IMR-90 (cell line): ENCODE measurements at places on chromosomes 16 and 17.

GRCh38 chr17:82320956-82321927 lies 3.8 kb upstream of the CD7 start:
- no peak for DNase-seq

DNA sequence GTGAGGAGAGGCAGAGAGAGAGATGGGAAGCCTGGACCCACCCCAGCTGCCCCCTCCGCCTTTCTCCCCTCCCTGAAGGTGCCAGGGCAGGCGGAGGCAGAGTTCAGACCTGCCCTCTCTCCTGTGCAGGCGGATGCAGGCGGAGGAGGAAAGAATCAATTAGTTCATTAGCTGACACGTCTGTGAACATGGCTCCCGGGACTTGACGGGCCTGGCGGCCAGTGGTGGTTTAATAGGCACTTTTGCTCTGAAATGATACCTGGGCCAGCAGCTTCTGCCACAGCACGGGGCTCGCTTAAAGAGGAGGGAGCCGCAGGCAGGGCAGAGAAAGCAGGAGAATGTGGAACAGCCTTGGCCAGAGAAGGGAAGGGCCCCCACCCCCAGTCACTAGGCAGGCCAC lies 98.1 kb downstream of the SDK2 start:
- DNase-seq = no peak

GRCh38 chr16:85731179-85731578 lies 19.7 kb downstream of the C16orf74 start:
- DNase-seq = no peak

DNA sequence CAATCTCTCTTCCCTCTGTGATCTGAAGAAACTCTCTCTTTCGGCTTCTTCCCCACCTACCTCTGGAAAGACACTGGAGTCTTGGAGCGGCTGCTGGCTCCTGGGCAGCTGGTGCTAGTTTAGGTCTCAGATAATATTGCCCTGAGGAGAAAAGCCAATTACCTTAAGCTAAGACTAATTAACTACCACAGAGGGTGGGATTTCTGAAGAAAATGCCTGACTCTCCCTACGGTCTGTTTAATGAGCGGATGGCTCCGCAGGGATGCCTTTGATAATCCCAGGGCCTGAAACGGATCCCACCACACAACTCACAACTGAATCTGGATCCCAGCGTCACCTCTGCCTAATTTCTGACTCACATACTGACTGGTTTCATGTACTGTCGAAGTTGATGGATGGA lies 127.0 kb upstream of the NLRP1 start:
- no peak for DNase-seq

- DNase-seq = no peak
Observed at GRCh38 chr17:292016-292415, 60.6 kb downstream of the RPH3AL start.

GRCh38 chr17:32492648-32493289 lies 6.0 kb downstream of the CDK5R1 start:
- DNase-seq = no peak

- DNase-seq = no peak
Observed at GRCh38 chr16:48047720-48048119, 108.1 kb downstream of the ABCC12 start.

GRCh38 chr16:79792664-79793351 lies 192.3 kb upstream of the MAF start:
- no peak for DNase-seq

DNA sequence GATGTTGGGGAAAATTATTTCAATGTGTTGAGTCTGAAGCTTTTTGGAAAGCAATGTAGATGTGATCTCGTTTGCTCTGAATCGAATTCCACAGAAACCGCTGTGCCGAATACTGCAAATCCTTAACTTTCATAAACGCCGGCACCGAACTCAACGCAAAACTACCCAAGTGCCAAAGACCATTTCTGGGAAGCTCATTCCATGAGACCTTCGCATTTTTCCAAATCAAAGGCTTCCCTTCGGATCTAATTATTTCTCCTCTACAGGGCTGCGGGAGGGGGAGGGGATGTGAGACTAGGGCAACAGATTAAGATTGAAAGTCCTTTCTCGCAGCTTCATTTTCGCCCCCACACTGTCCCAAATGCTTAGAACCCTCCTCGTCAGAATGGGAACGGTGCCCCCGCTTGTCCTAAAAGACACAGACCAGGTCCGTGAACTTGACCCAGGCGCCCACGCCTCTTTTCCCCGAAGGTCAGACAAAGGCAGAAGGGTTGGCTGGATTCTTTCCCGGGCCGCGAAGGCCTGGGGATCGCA lies 4.0 kb downstream of the PRAC1 start:
- no peak for DNase-seq

GRCh38 chr16:48860341-48860740 lies 250.4 kb upstream of the N4BP1 start:
- no peak for DNase-seq
